Activated T-helper 1 cell treated with anti-CD3 and anti-CD28 coated beads, Interleukin-2, amount 50 U/mL, for 16 hours (primary cell): ENCODE measurements at places on chromosomes 2 and 18.

DNA sequence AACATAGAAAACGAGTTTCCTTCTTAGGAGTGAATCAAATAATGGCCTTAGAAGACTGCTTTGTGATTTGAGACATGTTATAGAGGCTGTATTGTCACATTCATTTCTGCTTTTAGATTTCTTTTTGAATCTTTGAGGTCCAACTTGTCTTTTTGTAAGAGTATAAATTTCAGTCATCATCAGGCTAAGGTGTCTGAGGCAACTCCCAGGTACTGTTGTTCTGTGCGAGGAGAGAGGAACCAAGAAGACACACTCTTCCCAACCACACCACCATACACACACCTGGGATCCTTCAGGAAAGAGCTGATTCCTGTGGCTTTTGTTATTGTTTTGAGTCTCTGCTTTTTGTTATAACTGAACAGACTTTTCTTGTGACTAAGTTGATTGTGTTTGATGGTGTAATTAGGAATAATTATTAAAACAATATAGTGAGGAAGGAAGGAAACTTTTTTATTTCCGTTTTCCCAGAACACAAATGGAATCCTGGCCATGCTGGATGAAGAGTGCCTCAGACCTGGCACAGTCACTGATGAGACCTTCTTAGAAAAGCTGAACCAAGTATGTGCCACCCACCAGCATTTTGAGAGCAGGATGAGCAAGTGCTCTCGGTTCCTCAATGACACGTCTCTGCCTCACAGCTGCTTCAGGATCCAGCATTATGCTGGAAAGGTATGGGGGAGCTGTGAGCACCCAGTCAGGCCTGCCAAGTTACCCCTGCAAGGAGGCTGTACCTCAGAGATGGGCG lies 140.4 kb downstream of the MYO1B start:
- no peak for DNase-seq

DNA sequence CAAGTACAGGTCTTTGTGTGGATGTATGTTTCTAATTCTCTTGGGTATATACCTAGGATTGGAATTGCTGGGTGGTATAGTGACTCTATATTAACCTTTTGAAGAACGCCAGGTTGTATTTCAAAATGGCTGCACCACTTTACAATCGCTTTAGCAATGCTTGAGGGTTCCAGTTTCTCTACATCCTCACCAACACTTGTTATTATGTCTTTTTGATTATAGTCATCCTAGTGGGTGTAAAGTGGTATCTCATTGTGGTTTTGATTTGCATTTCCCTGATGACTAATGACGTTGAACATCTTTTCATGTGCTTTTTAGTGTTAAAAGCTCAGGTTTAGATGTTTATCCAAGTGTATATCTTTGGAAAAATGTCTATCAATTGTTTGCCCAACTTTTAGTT lies 39.5 kb downstream of the CTIF start:
- no peak for DNase-seq

- no peak for DNase-seq
Measured at GRCh38 chr2:119680457-119681202, 1.6 kb downstream of the TMEM177 start.

- no peak for DNase-seq
Measured at GRCh38 chr18:23805898-23806297, 116.6 kb downstream of the LAMA3 start.

DNA sequence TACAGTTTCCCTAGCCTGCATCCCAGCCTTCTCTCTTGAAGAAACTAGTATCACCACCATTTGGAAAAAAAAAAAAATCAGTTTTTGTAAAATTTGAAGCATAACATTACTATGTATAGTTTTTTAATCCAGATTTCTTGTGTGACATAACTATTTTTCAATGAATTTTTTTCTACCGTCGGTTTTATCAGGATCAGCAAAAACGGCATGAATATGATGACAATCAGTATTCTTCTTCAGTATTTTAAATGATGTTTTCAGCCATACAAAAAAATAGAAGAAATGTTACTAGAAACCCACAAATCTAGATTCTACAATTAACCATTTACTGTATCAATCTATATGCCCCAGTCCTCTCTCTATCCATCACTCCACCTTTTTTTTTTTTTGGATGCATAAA lies 103.9 kb downstream of the MGAT5 start:
- DNase-seq, result no peak

DNA sequence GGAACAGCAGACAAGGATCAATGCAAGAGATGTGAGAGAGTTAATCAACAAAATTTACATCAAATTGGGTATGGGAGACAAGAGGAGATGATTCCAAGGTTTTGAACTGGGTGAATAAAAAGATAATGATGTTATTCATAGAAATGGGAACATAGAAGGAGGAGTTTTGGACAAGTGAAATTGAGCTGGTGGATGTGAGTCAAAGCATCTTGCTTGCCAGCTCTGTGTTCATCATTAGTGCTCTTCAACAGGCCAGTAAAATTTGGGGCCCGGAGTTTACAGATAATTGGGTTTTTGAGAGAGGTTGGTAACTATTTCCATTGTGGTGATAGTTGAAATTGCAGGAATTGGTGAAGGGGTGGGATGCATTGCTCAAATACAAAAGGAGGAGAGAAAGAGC lies 69.9 kb upstream of the CAVIN2 start:
- no peak for DNase-seq

GRCh38 chr2:53289309-53290006 lies 478.1 kb upstream of the CHAC2 start:
- no peak for DNase-seq

DNA sequence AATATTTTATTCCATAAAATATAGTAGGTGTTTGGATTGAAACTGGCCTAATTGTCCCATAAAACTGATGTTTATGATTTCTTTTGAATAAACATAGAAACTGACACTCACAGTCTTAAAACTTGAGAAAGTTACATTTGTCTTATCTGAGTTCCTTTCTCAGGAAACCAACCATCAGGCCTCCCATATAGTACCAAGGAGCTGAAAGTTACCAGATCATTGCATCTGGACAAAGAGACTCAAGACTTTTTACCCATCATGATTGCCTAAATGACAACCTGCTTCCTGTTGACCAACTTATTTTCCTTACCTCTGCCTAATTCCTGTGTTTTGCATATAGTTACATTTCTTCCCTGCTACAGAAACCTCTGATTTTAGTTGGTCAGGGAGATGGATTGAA lies 137.0 kb upstream of the XPO1 start:
- DNase-seq, result no peak

GRCh38 chr18:63869851-63870250 lies 17.7 kb upstream of the SERPINB2 start:
- DNase-seq, result no peak

GRCh38 chr2:41910126-41910525 lies 137.7 kb upstream of the PKDCC start:
- DNase-seq, result no peak

- DNase-seq, result no peak
Measured at GRCh38 chr2:23360571-23361125, 24.3 kb upstream of the KLHL29 start.

DNA sequence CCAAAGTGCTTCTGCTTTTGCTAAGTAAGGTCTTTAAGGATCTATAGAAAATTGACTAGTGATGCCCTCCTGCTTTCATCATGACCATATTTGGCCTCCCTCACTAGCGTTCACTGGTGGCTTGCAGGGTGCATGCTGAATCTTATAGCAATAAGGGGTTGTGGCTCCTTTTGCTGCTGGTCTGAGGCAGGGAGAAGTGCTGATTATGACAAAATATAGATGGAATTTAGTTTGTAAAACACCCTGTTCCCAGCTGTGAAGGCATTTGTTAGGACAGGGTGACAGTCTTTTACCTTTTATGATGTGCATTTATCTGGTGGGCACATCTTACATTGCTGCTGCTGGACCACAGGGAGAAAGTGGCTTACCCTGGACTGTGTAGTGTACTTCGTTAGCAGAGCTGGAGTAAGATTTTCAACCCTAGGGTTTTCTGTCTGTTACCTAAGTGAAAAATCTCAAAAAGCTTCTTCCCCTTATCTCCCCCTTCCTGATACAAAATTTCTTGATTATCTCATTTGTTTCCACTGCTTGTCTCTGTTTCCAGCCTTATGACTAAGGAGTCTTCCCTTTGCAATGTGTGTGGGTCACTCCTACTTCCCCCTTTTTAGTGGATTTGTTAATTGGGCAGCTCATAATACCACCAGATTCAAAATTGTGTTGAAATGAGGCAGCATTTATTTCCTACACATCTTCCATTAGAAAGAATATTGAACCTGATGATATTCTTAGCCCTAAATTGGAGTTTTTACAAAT lies 21.2 kb upstream of the RPL37A start:
- no peak for DNase-seq

DNA sequence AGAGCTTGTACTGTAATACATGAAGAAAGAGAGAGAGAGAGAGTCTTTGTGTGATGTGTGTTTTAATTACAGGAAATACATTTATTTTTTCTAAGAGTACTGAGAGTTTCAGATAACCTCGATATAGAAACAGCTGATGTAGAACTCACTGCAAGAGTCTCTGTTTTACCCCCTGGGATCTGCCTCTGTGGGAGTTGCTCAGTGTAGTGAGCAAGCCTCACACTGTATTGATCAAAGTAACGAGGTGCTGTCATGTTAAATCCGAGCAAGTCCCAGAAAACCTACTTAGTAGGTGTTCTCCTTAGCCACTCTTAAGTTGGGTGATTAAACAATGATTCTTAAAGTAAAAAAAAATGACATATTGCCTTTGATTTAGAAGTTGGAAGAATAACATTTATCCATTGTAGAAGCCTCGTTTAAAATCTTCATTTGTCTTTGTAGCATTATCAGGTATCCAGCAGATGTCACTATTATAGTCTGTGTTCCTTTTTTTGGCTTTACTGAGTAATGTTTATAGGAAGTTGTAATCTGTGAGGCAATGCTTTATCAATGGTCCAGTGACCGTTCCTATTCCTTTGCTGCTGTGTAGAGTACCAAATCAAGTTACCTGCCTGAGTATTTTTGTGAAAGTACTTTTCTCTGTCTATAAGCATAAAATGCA lies 219.0 kb downstream of the MYO3B start:
- DNase-seq, result no peak

DNA sequence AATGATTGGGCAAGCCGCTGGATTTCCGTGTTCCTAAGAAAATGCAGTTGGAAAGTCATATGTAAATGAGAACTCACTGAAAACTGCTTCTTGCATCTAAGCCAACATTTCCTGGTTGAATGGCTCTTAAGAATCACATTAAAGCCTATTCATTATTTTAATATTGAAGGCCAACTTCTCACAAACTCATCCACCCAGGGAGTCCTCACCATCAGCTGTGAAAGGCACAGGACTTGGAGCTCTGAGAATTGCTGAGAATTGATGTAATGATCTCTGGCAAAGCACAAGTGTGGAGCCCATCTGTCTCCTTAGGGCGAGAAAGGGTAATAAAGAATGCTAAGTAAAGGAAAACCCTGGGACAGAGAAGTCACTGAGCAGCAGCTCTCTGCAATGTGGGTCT lies 55.9 kb upstream of the APCDD1 start:
- DNase-seq, result no peak

DNA sequence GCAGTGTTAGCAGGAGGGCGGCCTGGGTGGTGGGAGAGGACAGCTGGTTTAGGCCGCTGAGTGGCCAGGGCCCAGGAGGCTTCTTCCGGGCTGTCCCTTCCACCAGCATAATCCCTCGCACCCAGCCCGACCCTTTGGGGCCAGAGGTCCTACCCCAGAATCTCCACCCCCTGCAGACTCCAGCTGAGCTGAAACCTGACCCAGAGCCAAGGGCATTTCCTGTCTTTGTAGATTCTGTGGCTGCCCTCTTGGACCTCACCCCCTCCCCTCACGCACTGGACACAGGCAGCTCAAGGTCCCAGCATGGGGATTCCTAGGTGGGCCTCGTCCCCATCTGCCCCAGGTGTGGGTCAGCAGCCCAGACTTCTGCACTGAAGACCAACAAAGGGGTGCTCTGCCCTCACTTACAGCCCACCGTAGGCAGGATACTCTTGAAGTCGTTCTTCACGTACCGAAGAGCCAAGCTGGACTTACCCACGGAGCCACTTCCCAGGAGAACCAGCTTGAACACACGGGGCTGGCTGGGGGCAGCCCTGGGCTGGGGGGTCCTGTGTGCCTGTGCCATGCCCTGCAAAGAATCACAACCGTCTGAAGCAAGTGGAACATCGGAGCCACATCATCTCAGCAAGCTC lies 4.8 kb downstream of the RAB17 start:
- DNase-seq, result no peak

GRCh38 chr2:192578780-192579179 lies 384.0 kb upstream of the TMEFF2 start:
- no peak for DNase-seq

GRCh38 chr2:137955536-137955935 lies 8.7 kb upstream of the HNMT start:
- no peak for DNase-seq

DNA sequence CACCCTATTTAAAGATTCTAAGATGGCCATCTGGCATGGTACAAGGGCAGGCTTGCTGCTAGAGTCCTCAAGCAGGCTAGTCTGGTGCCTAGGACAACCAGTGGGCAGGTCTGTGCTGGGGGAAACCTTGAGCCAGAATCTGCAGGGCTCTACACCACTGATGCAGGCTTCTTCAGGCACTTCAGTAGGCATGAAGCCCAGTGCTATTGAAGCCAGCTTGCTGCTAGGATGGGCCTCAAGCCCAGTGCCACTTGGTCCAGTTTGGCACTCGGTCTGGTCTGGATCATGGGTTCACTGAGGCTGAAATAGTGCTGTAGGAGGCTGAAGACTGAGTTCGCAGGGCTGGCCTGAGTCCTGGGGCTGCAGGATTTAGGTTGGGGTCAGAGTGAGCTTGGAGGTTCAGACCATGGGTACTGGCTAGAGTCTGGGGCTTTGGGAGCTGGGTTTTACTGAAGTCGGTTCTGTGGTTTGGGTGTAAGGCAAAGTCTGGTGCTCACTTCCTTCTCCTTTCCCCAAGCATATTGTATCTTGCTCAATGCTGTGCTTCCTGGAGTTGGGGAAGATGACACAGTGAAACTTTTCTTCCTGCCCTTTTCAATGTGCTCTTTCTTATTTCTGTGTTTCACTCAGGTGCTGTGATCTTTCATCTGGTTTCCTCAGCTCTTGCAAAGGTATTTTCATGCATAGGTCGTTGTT lies 41.2 kb downstream of the SP100 start:
- DNase-seq, result no peak

DNA sequence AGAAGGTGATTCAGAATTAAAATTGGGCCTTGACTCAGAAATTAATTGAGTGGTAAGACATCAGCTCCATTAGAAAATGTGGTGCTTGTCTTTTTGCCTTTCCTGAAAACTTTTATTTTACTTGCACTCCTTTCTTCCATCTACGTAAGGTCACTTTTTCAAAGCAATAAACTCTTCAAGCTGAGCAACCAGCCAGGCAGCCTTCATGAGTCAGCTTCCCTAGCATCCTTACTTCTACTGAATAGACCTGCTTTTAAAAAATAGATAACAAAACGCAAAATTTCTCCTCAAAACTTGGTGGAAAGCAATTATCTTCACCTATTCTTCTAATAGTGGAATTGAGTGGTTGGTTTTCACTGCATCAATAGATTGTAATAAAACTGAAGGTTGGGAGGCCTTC lies 504.2 kb downstream of the ARHGAP15 start:
- DNase-seq, result no peak

GRCh38 chr2:54999182-54999581 lies 51.1 kb downstream of the RTN4 start:
- no peak for DNase-seq

GRCh38 chr18:25736516-25736915 lies 353.9 kb downstream of the SS18 start:
- DNase-seq, result no peak
